A673 (cell line): ENCODE measurements at places on chromosomes 2 and 18.
A peak's percentile ranks its signal among the peaks of the same experiment; 100 is the strongest.

DNA sequence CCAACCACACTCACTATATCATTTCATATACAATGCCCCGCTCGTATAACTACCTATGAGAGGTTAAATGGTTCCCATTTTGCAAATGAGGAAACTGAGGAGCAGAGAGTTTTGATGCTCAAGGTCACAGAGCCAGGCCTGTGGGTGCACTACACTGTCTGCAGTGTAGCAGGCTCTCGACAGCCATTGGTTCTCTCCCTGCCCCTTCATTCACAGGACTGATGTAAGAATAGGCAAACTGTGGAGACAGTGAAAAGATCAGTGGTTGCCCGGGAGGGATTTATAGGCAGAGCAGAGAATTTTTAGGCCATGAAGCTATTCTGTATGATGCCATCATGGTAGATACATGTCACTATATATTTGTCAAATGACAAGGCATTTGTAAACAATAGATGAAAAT is 39.0 kb upstream of the LBH start:
- no peak for DNase-seq

GRCh38 chr18:35024965-35025364 is 16.2 kb upstream of the MAPRE2 start:
- no peak for DNase-seq

DNA sequence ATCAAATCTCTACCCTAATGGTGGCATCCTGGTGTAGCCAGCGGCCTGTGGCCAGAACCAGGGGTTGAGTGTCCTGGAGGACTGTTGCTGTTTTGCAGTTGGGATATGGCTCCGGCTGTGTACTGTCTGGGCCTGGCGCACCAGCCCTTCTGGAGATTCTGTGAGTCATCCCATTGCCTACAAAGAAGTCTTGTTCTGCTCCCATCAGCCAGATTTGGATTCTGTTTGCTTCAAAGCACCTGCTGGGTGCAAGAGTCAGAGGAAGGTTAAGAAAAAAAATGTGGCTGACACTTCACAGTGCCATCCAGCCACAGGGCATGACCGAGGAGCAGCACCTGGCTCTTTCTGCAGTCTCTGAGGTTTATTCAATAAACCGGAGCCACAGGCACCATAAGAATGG is 41.0 kb upstream of the ASAP2 start:
- no peak for DNase-seq

- no peak for DNase-seq
These were observed 4.5 kb downstream of the B3GNT2 start for GRCh38 chr2:62200291-62200841.

GRCh38 chr2:118805064-118805690 is 42.3 kb downstream of the EN1 start:
- DNase-seq: no peak

DNA sequence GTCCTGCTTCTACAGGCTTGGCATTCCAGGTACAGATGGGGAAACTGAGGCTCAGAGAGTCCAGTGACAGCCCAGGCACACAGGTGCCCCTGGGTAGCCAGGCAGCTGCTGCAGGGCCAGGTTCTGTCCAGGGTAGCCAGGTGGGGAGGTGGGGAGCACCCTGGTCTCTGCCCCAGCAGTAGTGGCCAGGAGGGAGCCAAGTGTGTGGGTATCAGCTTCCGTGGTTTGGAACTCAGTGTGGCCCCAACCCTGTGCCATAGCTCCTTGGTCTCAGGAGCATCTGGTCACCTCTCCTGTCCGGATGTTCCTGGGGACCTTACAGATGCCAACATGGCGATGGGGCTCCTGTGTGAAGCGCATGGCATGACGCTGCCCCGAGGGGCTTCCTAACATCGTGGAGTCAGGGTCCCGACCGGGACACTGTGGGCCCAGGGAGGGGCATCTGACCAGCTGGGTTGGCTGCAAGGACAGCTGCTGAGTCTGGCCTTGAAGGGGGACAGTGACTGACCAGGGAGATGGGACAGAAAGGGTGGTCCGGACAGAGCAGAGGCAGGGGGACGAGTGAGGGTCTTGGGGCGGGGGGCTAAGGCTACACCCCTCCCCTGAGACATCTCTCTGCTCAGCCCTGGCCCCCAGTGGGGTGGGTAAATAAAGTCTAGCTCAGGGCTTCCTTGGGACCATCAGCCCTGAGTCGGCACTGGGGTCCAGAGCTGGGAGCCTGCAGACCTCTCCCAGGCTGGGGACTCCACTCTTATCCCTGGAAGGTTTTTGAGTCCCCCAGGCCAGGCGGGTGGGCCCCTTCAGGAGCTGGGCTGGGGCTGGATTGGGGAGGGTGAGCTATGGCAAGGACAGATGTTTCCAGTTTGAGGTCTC is 76.0 kb upstream of the SMAD7 start:
- DNase-seq: no peak

GRCh38 chr2:71829008-71829407 is 318.7 kb downstream of the CYP26B1 start:
- DNase-seq: no peak

DNA sequence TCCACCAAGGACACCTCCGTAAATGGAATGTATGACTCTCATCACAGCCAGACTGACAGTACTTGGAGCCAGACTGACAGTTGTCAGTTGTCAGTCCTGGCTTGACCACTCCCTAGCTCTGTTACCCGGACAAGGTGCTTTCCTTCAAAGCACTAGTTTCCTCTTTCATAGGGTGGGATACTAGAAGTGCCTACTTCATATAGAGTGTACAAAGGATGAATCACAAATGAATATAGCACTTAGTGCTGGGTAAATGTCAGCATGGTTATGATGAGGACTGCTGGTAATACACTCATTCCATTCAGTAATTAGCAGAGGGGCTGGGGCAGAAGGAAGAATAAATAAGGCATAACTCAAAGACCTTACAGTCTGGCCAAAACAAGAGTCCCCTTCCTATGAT is 91.4 kb downstream of the ARL4C start:
- DNase-seq: no peak

DNA sequence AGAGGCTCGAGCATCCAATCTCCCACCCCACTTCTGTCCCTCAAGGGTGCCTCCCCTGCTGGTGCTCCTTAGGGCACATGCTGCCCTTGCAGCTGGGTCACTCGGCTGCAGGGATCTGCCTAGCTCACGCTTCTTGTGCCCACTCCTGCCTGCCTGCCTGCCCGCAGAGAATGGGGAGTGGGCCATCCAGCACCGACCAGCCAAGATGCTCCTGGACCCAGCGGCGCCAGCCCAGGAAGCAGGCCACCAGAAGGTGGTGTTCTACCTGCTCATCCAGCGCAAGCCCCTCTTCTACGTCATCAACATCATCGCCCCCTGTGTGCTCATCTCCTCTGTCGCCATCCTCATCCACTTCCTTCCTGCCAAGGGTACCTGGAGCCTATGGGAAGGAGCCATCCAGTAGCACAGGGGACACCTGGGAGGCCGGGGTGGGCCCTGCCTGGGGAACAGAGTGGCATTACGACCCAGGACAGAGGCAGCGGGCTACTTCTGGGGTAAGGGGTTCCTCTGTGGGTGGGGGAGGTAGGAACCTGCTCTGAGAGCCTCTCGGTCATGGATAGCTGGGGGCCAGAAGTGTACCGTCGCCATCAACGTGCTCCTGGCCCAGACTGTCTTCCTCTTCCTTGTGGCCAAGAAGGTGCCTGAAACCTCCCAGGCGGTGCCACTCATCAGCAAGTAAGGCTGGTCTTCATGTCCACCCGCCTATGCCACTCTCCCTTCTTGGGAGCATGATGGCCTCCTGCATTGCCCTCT is 3.4 kb downstream of the CHRNG start:
- DNase-seq: no peak

GRCh38 chr2:23380562-23381065 is 4.4 kb upstream of the KLHL29 start:
- DNase-seq: peak; percentile 52

DNA sequence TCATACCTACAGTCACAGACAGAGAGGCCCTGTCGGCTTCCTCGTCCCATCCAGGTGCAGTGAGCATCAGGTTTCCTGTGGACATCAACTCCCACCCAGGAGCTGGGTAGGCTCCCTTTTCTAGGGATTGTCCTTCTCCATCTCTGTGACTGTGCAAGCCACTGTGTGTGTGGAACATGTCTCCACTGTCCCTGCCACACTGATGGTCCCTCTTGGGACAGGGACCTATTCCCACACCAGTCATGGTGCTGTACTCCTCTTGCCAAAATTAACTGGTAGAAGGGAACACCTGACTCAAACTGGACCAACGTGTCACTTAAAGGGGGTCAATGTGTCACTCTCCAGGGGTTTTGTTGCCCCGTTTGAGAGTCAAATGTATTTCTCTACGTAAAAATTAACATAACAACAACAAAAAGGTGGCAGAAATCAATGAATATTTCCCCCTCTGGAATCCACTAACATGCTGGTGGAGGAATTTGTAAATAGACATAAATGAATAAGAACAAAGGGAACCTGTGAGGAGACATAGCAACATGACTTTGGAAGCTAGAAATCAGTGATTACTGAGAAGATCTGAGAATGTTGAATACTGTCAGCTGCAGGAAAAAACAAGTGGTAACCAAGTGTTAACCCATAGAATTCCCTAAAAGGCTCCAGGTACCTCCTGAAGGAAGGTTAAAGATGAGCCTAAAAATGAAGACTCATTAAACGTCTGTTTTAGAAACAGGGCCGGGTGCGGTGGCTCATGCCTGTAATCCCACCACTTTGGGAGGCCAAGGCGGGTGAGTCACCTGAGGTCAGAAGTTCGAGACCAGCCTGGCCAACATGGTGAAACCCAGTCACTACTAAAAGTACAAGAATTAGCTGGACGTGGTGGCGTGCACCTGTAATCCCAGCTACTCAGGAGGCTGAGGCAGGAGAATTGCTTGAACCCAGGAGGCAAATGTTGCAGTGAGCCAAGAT is 40.4 kb downstream of the SH2D6 start:
- no peak for DNase-seq

GRCh38 chr18:433298-433697 is 67.2 kb downstream of the COLEC12 start:
- no peak for DNase-seq

GRCh38 chr18:31619291-31619690 is 27.6 kb downstream of the TTR start:
- no peak for DNase-seq

GRCh38 chr2:25844089-25844488 is 34.2 kb downstream of the ASXL2 start:
- no peak for DNase-seq

DNA sequence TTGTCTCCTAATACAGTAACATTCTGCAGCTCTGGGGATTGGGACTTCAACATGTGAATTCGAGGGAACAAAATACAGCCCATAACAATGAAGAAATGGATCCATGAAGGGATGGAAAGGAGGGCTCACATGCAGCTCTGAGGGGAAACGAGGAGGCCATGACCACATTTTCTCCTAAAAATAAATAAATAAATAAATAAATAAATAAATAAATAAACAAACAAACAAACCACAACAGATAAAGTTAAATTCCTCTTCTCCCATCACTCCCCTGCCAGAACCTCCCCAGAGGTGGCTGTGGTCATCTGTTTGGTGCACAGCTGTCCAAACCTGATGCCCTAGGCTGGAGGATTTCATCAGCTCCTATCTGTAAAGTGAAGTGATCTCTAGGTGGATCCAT is 42.7 kb downstream of the MAL start:
- DNase-seq: no peak

DNA sequence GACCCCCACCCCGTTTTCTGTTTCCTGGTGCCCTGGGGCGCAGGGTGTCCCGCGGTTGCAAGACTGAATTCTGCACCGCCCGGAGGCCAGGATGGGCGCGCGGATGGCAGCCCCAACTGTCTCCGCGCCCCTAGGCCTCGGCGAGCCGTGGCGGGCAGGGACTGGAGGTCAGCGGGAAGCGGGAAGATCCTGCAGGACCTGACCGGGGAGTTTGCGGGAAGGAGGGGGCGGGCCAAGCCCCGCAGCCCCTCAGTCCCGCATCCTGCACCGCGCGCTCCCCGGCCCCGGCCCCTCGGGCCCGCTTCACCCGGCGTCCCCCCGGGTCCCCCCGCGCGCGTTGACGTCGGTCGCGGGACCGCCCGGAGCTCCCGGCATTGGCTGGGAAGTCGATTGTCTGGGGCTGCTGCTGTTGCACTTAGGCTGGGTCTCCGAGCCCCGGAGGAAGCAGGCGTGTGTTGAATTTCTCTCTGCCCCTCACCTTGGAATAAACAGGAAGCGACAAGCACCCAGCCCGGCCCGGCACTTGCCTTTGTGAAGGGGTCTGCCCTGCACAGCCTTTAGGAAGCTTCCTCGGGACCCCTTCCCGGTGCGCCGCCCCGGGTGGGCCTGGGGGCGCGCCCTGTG is at the start of gene LDLRAD4:
LDLRAD4 (plus strand) TSS at position 393 of the 624 bp plus-strand sequence.
- peak; percentile 32 for DNase-seq

DNA sequence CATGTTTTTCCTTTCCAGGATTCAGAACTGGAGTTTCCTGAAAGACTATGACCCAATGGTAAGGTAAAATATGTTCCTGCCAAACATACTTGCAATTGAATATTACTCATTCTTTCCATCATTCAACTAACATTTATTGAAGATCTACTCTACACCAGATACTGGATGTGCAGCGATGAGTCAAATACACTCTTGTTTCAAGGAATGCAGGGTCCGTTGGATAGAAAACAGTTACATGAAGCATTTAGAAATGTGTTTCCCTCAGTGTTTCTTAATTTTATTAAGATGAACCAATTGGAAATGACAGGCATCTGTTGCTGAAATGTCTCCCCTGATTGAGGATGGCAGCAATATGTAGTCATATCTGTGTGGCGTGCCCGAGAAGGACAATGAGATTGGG is 14.8 kb upstream of the SLC66A3 start:
- no peak for DNase-seq

DNA sequence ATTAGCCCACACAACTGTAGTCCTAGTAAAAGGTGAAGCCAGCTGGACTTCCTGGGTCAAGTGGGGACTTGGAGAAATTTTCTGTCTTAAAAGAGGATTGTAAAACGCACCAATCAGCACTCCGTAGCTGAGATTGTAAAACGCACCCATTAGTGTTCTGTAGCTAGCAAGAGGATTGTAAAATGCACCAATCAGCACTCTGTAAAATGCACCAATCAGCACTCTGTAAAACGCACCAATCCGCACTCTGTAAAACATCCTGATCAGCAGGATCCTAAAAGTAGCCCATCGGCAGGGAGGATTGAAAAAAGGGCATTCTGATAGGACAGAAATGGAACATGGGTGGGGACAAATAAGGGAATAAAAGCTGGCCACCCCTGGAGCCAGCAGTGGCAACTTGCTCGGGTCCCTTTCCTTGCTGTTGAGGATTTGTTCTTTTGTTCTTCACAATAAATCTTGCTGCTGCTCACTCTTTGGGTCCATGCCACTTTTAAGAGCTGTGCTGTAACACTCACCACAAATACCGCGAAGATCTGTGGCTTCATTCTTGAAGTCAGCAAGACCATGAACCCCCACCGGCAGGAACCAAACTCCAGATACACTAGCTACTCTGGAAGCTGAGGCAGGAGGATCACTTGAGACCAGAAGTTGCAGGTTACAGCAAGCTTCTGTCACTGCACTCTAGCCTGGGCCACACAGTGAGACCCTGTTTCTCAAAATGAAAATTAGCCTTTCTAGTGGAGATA is 102.6 kb downstream of the HS6ST1 start:
- DNase-seq: no peak

GRCh38 chr18:3579701-3580100 is 129.7 kb downstream of the TGIF1 start:
- no peak for DNase-seq
